ENCODE measurements at places on chromosomes 11 and 22.
A peak's percentile ranks its signal among the peaks of the same experiment; 100 is the strongest.

- no peak for DNase-seq
- peaks cover 2% of the 10 kb centered on the region for H3K27me3 ChIP-seq
- H3K36me3 ChIP-seq, result no peaks in the 10 kb centered on the region
- H3K4me1 ChIP-seq, result no peaks in the 10 kb centered on the region
- no peak overlapping the region for H3K27ac ChIP-seq
Measured at GRCh38 chr11:6734616-6735015, 37.2 kb downstream of the OR2AG2 start.

DNA sequence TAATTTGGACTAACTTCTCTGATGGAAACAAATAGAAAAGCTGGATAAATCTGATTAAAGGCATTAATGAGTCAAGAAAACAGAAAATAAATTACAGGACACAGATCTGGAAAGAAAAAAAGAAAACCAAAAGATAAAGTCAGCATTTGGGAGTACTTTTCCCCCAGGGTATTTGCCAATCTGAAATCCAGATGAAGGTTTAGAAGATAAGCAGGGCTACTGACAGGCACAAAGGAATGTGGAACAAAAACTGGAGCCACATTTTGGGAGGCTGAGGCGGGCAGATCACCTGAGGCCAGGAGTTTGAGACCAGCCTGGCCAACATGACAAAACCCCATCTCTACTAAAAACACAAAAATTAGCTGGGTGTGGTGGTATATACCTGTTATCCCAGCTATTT is 57.2 kb downstream of the SBF2 start:
- no peak overlapping the region for H3K4me3 ChIP-seq
- H3K4me1 ChIP-seq, result peaks cover 13% of the 10 kb centered on the region
- no peak for DNase-seq
- no peaks in the 10 kb centered on the region for H3K27me3 ChIP-seq
- no peak overlapping the region for H3K27ac ChIP-seq
- no peaks in the 10 kb centered on the region for H3K36me3 ChIP-seq

DNA sequence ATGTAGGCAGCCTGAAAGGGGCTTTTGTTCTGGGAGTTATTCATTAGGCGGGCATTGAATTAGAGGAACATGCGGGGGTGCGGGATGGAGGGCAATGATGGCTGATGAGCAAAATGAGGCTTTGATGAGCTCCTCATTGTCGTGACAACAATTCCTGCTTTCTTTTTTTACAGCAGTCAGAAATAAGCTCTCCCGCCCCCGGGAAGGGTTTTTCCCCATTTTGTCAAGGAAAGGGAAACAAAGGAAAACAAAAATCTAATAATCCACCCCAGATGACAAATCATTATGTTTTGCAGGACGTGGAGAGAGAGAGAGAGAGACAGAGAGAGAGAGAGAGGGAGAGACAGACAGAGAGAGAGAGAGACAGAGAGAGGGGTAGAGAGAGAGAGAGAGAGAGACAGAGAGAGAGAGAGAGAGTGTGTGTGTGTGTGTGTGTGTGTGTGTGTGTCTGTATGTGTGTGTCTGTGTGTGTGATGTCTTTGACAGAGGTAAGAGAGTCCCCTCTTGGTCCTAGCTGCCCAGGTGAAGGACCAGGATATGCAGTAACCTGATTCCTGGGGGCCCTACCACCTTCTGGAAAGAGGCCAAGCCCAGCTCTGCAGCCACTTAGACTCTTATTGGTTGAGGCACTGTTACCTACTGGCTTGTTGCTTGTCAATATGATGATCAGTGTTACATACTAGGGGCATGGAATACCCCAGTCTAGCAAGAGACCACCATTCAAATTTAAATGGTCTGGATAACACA is 46.7 kb upstream of the PARVA start:
- no peak for DNase-seq
- H3K36me3 ChIP-seq, result peaks cover 15% of the 10 kb centered on the region
- no peak overlapping the region for H3K27ac ChIP-seq
- no peaks in the 10 kb centered on the region for H3K27me3 ChIP-seq
- H3K4me3 ChIP-seq, result no peak overlapping the region

DNA sequence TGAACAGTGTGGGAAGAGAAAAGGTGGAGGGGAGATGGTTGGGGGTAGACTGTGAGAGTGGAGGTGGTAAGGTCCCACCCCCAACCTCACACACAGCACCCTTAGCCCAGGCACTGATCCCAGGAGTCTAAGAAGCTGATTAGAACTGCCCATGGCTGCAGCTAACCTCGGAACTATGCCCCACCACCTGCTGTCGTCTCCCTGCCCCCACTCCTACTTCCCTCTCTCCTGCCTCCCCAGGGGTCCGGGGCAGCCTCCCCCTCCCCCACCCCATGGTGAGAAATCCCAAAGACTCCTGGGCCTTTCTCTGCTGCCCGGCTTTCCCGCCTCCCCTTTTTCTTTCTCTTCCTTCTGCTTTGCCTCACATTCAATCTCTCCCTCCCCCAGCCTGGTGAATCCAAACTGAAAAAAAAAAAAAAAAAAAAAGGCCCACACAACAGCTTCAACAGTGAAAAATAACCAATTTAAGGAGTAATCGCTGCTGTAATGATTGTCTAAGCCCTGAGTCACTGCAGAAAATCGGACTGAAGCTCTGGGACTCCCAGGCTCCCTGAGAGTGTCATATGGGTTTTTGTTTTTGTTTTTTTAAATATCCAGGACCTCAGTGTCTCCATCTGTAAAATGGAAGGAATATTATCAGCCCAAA is 9.6 kb upstream of the TP53I11 start:
- H3K4me3 ChIP-seq, result no peak overlapping the region
- H3K36me3 ChIP-seq, result no peaks in the 10 kb centered on the region
- peaks cover 2% of the 10 kb centered on the region for H3K4me1 ChIP-seq

DNA sequence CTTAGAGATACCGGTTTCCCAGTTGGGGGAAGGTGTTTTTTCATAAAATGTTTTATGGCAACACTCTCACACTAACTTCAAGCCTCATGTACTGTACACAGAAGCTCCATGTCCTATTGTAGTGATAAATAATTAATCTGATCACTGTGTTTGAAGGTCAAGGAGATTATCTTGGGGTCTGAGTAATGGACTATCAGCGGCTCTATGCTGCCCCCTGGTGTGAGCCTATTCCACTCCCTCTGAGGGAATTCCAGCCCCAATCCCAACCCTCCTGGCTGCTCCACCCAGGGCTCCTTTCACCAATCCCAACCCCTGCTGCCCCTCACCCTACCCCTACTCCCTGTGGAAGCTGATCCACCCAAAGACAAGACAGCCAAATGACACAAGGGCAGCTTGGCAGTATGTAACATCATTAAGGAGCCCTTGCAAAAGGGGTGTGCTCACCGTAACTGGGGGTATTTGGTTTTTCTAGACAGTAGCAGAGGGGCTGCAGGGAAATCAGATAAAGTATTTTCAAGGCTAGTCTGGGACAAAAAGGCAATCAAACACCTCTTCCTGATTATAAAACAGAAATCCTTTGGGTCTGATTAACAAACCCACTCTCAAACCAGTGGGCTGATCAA is 22.3 kb downstream of the HPS4 start:
- H3K27ac ChIP-seq, result peak overlapping the region; percentile 58
- H3K4me1 ChIP-seq, result peaks cover 13% of the 10 kb centered on the region
- no peak overlapping the region for H3K4me3 ChIP-seq
- H3K27me3 ChIP-seq, result no peaks in the 10 kb centered on the region

Data from RWPE2 (cell line).